ENCODE measurements at places on chromosomes 7 and 10. TPM values are rescaled to one million over a fixed set of nuclear protein-coding genes. Genes with fewer than 3 reads are reported as not detected.

Gene CLCN1
- not detected for total RNA-seq

Gene HOXA7
- 5.1 TPM for total RNA-seq

Gene NKX2-3
- total RNA-seq, result not detected

Gene CTAGE15
- not detected for total RNA-seq

Gene PDZD7
- total RNA-seq, result 1.2 TPM

Gene SEC31B
- 2.5 TPM for total RNA-seq

Gene MINDY4
- total RNA-seq, result 3.0 TPM

Gene TMEM139
- total RNA-seq, result 1.1 TPM

Gene IFIT3
- 5.5 TPM for total RNA-seq

Gene DENND2A
- 0.25 TPM for total RNA-seq

Gene ACBD7
- 1.2 TPM for total RNA-seq

Gene LIPJ
- not detected for total RNA-seq

Gene VGF
- 22.7 TPM for total RNA-seq

Gene GNG11
- 35.6 TPM for total RNA-seq

Gene NFE2L3
- total RNA-seq, result 10.2 TPM

Gene SOSTDC1
- not detected for total RNA-seq

Gene LRRC17
- total RNA-seq, result not detected

Gene SYT15B
- 4.2 TPM for total RNA-seq

Gene TLL2
- 0.08 TPM for total RNA-seq

Gene TRIL
- not detected for total RNA-seq

Gene PAX4
- total RNA-seq, result not detected

Gene MRLN
- total RNA-seq, result not detected

Gene CXCL12
- total RNA-seq, result 0.13 TPM

Gene EBLN1
- not detected for total RNA-seq

Gene SRI
- total RNA-seq, result 141 TPM

Gene TFPI2
- total RNA-seq, result 255 TPM

Gene SLC16A12
- total RNA-seq, result 0.03 TPM

Gene LYZL1
- not detected for total RNA-seq

Gene ZNF117
- total RNA-seq, result 0.15 TPM

Gene STEAP1B
- total RNA-seq, result 0.03 TPM

Gene KRIT1
- total RNA-seq, result 23.3 TPM

Gene FAM25A
- 1.1 TPM for total RNA-seq

Gene SORCS1
- total RNA-seq, result not detected

Gene WNT8B
- not detected for total RNA-seq

Gene IFIT1B
- not detected for total RNA-seq

Gene COL17A1
- 3.8 TPM for total RNA-seq

Gene GIMAP6
- not detected for total RNA-seq

Gene CPED1
- not detected for total RNA-seq
